ENCODE measurements at places on chromosomes 7 and 10. TPM values are rescaled to one million over a fixed set of nuclear protein-coding genes. Genes with fewer than 3 reads are reported as not detected.

PDIA4 gene
- total RNA-seq: 160 TPM

- no peak for DNase-seq
Measured at GRCh38 chr10:96334616-96335526, 23.9 kb downstream of the OPALIN start.

DNA sequence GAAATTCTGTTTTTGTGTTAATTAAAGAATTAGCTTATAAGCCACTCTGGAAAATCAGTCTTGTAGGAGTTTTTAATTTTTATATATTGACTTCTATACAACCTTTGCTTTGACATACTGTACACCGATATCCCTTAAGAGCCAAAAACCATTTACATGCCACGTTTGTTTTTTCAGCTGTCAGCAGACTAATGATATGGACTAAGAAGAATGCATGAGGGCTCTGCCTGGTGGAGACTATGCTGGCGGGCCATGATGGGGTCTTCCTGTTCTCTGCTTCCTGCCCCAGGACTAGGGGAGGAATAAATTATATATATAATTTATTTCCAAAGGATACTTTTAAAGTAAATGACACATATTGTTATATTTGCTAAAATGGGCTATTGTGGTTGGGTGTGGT, 96.3 kb downstream of the CDK14 start:
- no peak for DNase-seq

LIPN gene
- total RNA-seq: 1.9 TPM

- DNase-seq: no peak
Measured at GRCh38 chr7:91780521-91780920, 100.0 kb downstream of the MTERF1 start.

SLC26A5 gene
- total RNA-seq: 0.88 TPM

DNA sequence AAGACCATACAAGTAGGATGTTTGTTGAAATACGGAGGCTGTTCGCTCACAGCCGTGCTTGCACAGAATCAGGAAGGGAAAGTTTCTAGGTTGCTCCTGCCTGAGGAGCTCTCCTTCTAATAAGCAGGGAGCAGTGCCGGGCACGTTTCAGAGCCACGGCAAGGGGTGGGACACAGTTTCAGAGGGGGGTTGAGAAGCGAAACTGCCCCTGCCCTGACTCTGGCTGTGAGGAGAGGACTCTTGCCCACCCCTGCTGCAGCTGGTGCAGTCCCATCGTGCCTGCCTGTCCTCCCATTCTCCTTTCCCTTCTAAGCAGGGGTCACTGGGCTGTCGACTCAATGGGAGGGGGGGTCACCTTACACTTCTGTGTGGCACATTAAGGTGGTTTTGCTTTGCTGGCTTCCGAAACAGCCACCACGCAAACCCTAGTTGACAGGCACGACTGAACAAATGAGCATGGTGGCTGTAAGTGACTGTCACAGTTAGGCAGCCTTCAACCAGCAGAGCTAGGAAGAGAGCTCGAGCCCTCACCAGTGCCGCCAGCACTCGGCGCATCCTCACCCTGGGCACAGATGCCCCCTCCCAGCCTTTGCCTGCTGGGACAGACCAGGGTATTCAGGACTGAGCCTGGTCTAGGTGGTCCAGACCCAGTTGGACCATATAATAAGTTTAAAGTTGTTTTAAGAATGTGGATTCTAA, 37.5 kb downstream of the ZNF467 start:
- DNase-seq: no peak

DNA sequence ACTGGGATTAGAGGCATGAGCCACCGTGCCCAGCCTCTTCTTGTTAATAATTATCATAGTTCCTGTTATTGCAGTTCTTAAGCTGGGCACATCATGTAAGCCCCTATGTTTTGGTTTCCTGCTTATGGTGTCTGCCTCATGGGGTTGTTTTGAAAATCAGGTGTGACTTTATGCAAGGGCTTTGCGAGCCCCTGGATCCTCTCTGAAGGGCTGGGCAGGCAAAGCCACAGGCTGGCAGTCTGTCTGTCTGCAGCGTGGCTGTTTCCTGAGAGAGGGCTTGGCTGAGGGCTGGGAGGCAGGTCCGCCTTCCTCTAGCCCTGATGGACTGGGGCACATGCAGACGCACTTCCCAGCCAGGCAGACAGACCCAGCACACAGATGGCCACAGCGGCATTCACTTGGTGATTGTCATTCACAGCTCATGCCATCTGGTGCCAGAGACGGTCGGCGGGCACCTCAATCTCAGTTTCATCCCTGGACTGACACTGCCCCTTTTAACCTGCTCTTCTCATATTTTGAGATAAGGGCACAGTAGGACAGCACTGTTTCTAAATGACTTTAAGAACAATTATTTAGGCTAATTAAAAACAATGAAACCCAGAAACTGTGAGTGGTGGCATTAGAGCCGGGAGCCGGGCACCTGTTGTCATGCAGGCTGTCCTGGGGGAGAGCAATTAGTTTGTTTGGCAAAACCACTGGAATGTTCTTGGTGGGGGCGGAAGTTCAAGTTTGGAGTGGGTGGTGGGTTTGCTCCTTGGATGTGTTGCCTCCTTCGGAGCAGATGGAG, 35.5 kb downstream of the RBM20 start:
- no peak for DNase-seq

ARPC1A gene
- 118 TPM for total RNA-seq

MOGAT3 gene
- total RNA-seq: not detected

GRCh38 chr7:142870566-142871259, 14.8 kb downstream of the TRPV6 start:
- DNase-seq: no peak

GRCh38 chr7:94049615-94050014, 45.5 kb upstream of the BET1 start:
- DNase-seq: no peak

DNA sequence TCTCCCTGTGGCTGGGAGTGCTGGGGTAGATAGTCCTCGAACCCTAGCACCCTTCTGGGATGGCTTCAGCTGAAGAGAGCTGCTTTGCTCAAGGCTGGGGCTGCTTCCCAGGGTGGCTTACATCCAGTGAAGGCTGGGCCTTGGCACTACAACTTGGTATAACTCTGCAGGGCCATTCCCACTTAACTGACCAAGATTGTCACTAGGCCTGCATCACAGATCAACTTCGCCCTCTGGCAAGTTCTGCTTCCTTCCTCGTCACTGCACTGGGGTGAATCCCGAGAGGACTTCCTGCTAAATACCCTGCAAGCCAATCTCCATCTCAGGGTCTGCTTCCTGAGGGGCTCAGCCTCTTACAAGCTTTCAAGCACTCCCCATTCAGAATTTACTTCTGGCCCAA, 195.2 kb downstream of the DOCK4 start:
- DNase-seq: no peak

DNA sequence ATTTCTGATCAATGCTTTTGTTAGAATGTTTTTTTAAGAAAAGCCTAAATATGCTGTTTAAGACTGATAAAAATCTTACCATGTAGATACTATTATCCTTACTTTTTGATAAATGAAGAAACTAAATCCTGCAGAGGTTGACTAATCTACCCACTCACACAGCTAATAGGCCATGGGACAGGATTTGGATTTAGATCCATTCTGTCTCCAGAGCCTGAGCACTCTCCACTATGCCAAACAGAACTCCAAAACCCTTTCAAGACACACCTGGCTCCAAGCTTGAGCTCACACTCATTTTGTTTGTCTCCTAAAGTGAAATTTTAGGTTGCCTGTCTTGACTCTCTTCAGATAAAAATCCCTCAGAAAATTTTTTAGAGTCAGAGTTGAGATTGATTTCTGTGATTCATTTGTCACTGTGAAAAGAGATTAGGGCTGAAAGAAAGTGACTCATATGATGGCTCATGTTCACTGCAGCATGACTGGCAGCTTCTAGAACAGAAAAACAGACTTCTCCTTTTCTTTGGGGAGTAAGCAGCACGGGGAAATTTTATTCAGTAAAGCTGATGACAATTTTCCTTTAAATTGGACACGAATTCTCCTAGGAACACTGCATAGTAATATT, 132.3 kb upstream of the POT1 start:
- no peak for DNase-seq

MEOX2 gene
- total RNA-seq: 15.5 TPM

- DNase-seq: no peak
Measured at GRCh38 chr10:114288424-114289095, 49.5 kb downstream of the VWA2 start.

DNA sequence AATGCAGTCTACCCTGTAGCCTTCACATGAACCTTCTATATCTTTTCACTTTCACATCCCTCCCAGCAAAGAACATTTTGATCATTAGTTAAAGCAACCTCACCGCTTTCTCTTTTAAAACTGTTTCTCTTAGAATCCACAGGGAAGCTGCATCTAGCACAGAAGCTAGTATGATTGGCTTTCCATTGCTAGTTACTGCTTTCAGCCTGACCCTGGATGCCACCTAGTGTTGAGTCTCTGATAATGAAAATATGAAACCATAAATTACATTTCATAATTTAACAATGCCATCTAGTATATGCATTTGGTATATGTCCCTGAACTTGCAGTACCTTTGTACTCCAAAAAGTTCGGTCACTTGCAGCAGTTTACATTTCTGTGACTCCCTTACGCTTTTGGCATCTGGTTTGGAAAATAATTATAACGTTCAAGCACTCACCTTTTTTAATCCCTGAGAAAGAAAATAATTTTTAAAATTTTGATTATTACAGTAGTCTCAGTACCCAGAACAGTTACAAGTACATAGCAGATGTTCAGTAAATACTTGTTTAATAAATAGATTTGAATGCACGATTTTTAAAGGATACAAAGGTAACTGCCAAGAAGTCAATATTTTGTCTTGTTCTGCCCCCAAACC, 22.7 kb downstream of the CISD1 start:
- no peak for DNase-seq

CDC123 gene
- 57.5 TPM for total RNA-seq

GRCh38 chr7:23662124-23662983, 17.6 kb upstream of the FAM221A start:
- DNase-seq: no peak

GRCh38 chr7:155874010-155874409, 61.7 kb upstream of the SHH start:
- no peak for DNase-seq

- DNase-seq: no peak
Measured at GRCh38 chr10:130341356-130341755, 205.2 kb downstream of the GLRX3 start.

GBX1 gene
- total RNA-seq: not detected

DNA sequence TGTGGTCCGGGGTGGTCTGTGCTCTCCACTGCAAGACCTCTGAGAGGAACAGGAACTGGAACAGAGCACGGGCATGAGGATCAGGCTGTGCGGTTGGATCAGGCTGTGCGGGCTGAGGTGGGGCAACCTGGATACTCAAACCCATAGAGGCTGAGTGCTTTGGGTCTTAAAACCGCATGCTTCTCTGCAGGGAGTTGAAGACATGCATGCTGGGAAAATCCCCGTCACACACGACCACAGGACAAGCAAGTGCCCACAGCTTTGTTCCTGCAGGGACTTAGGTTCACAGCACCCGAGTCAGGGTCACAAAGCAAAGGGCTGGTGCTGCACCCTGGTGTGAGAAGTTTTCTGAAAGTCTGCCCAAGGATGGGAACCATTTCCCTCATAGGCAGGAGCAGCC, 221.2 kb downstream of the ZMYND11 start:
- no peak for DNase-seq

- no peak for DNase-seq
Measured at GRCh38 chr7:112423987-112424386, 26.3 kb upstream of the IFRD1 start.

DNA sequence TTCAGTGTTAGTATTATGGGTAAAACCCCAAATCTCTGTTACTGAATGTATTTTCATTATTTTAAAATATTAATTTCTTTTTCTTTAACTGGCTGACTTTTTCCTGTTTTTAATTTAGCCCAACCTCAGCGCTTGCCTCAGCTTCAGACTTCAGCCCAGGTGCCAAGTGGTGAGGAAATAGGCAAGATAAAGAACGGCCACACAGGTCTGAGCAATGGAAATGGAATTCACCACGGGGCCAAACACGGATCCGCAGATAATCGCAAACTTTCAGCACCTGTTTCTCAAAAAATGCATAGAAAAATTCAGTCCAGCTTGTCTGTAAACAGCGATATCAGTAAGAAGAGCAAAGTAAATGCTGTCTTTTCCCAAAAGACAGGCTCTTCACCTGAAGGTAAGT, 57.5 kb downstream of the MDFIC start:
- peak; percentile 76 for DNase-seq

CCL24 gene
- not detected for total RNA-seq

SCART1 gene
- total RNA-seq: 1.1 TPM

- DNase-seq: no peak
Measured at GRCh38 chr10:24622781-24623301, 100.8 kb downstream of the ARHGAP21 start.

- DNase-seq: no peak
Measured at GRCh38 chr10:99659868-99660366, 608 bp downstream of the ENTPD7 start.

- no peak for DNase-seq
Measured at GRCh38 chr7:105790996-105791395, 85.4 kb downstream of the ATXN7L1 start.

ARPC1B gene
- total RNA-seq: 186 TPM

GPER1 gene
- total RNA-seq: 7.8 TPM

DNA sequence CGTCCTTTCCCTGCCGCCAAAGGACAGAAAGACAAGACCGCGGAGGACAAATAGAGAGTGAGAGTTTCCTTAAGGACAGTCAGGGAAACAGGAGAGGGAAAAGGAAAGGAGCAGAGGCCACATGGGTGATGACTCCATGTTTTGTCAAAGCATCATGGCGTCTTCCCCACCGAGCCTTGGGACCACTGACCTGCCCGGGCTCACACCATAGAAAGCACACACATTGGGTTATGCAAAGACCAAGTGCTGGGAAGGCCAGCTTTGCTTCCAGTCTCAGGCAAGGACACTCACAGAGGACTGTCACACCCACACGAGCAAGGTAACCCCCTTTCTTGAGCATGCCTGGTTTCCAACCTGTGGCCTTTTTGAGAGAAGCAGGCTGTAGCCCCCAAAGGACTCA, 23.3 kb upstream of the HABP2 start:
- no peak for DNase-seq

LRRC18 gene
- total RNA-seq: 3.0 TPM

ENTPD1 gene
- 21.1 TPM for total RNA-seq

DNA sequence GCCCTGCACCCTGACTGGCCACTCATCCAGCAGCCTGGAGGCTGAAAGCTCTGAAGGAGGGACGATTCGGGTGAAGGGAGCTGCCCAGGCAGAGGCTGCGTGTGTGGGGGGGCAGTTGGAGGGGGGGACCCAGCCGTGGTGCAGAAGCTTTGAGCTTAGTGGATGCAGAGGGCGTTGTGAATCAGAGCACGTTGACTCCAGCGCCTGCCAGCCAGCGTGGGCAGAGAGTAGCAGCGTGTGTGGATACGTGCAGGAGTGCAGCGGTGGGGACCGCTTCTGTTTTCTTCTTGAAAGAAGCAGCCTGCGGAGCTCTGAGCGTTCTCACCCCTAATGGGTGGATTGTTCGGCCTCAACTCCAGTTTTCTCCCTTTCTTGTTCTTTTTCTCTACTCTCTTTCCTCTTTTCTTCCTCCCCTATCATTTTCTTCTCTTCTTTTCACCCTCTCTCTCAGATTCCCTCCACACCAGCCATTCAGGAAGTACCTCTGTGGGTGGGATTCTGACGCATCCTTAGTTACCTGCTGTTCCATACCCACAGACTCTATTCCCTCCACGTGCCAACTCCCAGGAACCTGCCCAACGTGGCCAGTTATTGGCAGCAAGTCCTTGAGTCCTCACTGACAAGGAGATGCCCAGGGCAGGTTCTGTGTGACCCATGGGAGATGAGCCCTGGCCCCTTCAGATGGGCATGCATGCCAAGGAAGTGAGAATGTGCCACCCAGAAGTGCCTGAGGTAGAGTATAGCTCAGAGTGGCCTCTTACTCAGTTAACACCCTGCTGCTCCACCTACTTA, 47.4 kb downstream of the SORCS3 start:
- DNase-seq: no peak
